ENCODE measurements at places on chromosomes 6 and 20.

- DNase-seq: no peak
Observed at GRCh38 chr6:37303891-37304503, 46.1 kb upstream of the TMEM217 start.

- DNase-seq: no peak
Observed at GRCh38 chr20:4064144-4064909, 49.0 kb upstream of the RNF24 start.

DNA sequence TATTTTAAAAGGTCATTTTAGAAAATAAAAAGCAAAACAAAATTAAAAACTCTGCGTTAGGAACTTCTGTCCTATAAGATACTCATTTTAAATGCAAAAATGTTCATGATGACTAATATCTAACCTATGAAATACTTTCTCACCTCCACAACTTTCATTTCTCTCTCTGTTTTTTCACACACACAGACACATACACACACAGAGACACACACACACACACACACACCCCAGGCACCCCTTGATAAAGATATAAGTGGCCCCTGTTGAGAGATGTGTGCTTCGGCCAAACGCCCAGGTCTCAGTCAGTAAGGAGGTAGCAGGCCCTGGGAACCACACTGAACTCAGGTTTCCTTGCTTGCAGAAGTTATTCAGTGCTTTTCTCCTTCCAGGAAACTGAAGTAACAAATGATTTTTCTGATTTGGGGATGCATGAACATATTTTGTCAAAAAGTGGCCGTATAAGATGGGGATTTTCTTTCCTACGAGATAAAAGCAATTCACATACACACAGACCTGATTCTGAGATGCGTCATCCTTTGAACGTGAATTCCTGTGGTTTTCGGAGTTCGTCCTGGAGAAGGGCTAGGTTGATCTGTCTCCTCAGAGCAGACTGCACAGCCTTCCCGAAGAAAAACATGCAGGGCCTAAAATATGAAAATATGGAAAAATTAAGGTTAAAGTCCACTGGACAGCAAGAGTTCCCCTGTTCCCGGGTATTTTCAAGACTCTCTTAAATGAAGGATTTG, 306.8 kb upstream of the FOXQ1 start:
- no peak for DNase-seq

- no peak for DNase-seq
Observed at GRCh38 chr6:156197513-156197912, 579.7 kb upstream of the ARID1B start.

GRCh38 chr6:143516690-143517446, 5.3 kb upstream of the FUCA2 start:
- no peak for DNase-seq

DNA sequence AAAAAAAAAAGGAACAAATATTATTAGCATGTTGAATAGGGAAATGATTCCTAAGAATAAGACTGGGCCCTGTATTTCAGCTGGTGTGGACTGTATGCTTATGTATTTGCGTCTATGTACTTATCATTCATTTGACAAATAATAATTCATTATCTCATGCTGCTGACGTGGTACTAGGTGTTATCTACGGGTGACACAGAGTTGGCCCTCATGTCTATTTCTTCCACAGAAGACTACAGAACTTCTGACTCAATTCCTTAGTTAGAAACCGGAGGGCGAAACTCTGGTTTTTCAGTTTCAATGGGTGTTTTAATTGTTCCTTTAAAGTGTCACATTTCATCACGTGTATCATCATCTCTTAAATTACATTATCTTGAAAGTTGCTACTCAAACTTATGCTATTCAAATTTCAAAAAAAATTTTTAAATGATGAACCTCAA, 305.9 kb downstream of the CLIC5 start:
- no peak for DNase-seq

DNA sequence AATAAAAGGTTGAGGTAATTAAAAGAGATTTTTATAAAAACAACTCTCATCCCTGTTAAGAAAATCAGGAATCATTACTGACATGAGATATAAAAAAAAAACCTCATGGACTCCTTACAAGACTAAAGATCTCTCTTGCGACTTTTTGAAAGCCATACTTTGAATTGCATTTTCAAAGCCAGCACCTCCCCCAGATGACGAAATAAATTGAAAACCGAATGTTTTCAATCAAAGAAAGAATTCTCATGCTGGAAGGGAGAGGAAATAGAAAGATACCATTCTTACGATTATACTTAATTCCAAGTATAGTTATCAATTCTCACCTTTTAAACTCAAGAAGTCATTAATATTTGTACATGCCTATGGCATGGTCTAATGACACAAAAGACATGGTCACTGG, 452.3 kb downstream of the GJA1 start:
- DNase-seq: no peak

DNA sequence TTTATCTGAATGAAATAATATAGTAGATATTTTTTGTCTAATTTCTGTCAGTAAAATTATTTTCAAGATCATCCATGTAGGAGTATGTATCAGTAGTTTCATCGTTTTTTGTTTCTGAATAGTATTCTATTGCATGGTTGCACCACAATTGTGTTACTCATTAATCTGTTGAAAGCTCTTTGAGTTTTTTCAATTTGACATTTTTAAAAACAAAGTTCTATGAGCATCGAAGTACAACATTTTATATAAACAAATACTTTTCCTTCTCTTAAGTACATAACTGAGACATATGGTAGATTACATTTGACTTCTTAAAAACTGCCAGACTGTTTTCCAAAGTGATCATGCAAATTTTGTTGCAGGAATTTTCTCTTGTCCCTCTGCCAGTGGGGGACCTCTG, 1113.1 kb upstream of the CITED2 start:
- DNase-seq: no peak

GRCh38 chr6:43970068-43970912, 157.0 kb downstream of the MRPL14 start:
- DNase-seq: no peak

- no peak for DNase-seq
Observed at GRCh38 chr6:84847390-84848160, 83.2 kb upstream of the TBX18 start.

- no peak for DNase-seq
Observed at GRCh38 chr6:106568530-106568929, 60.8 kb downstream of the RTN4IP1 start.

DNA sequence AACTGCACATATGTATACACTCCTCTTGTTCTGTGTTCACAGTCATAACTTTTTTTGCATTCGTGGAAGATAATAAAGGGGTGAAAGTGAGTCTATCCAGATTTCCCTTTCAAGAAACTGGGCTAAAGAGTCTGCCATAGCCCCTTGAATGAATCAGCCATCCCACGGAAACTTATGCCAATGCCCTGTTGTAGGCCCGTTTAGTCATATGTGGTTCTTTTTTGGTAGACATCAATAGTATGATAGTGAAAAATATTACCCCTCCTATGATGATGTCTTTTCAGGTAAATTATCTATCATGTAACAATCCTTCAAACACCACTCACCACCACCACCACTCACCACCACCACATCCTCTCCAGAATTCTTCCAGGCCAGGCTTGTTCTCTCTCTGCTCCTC, 99.9 kb upstream of the MYLIP start:
- DNase-seq: no peak

GRCh38 chr6:6581054-6581453, 7.5 kb upstream of the LY86 start:
- DNase-seq: no peak

- DNase-seq: no peak
Observed at GRCh38 chr6:51541847-51542246, 545.6 kb downstream of the PKHD1 start.

DNA sequence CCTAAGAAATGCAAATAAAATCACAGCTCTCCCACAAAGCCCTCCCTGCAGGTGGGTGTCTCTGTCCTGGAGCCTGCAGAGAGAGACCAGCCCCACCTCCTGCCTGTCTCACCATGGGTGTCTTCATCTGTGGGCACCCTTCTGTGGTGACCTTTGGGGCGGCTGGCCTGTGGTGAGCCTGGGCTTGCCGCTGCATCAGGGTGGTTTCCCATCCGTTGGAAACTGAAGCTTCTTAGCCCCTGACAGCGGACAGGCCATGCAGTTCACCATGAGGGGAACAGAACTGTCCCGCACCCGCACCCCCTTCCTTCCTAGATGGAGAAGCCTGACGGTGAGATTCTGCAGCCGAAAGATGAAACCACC, 42.3 kb upstream of the FRMD1 start:
- DNase-seq: no peak

- DNase-seq: no peak
Observed at GRCh38 chr6:43963203-43963602, 164.0 kb downstream of the MRPL14 start.

DNA sequence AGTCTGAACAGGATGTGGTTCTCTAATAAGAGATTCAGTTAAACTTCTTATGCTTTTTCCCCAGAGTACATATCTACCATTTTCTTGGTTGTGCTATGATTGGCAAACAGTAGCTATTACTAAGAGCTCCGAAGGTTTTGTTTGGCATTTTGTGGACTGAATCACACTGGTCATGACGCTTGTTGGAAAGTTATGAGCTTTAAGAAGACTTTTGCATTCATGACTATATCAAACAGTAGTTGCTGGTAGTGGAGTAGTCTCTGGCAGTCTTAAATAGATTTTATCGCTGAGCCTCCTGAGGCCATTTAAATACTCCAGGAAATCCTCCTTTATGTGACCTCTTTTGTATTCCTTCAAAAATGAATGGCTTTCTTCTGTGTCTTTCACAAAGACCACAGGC, 40.8 kb downstream of the CCDC170 start:
- no peak for DNase-seq

- no peak for DNase-seq
Observed at GRCh38 chr6:105859457-105859856, 226.7 kb upstream of the PRDM1 start.

Data from stimulated activated CD4-positive, alpha-beta T cell treated with anti-CD3 and anti-CD28 coated beads, Interleukin-2, amount 100 ng/mL, for 4 hours (primary cell).